IMR-90 (cell line): ENCODE measurements at places on chromosomes 11 and 22. TPM values are rescaled to one million over a fixed set of nuclear protein-coding genes. Genes with fewer than 3 reads are reported as not detected.

Gene PLXNB2
- 73.1 and 84.7 TPM in 2 replicates for total RNA-seq

Gene TMEM135
- 5.9 and 6.9 TPM in 2 replicates for total RNA-seq

Gene GLYATL1
- total RNA-seq = 0.54 and 0.56 TPM in 2 replicates

Gene C22orf42
- not detected in 2 replicates for total RNA-seq

Gene SLC36A4
- total RNA-seq = 13.1 and 23.6 TPM in 2 replicates

Gene HTR3A
- not detected in 2 replicates for total RNA-seq

Gene PDE3B
- 1.1 and 1.3 TPM in 2 replicates for total RNA-seq

Gene CCDC15
- total RNA-seq = 2.0 and 2.5 TPM in 2 replicates

Gene CRYBB2
- not detected in 2 replicates for total RNA-seq

Gene CARD18
- not detected in 2 replicates for total RNA-seq

Gene SYT13
- total RNA-seq = not detected in 2 replicates

Gene DCDC1
- total RNA-seq = under 0.01 TPM in 1 of 2 replicates, not detected in the other

Gene SCN3B
- total RNA-seq = under 0.01 TPM in 2 replicates

Gene OOSP1
- total RNA-seq = not detected in 2 replicates

DNA sequence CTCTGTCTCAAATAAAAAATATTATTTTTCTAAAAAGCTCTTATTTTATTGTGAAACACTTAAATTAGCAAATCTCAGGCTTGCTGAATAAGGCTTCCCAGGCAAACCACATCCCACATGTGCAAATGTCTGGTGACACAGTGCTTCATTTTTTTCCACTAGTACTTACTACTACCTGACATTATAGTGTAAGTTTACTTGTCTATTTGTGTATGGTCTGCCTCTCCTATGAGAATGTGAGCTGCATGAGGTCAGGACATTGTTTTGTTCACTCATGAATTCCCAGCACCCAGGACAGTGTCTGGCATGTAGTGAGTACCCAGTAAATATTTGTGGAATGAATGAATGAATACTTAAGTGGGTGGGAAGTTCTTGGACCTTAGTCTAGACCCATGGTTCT is 103.1 kb downstream of the PTPRJ start:
- DNase-seq = peak; percentile 13

GRCh38 chr11:1226226-1226985 is 3.5 kb downstream of the MUC5B start:
- no peak for DNase-seq

GRCh38 chr22:25655371-25655935 is 86.5 kb upstream of the MYO18B start:
- no peak for DNase-seq

DNA sequence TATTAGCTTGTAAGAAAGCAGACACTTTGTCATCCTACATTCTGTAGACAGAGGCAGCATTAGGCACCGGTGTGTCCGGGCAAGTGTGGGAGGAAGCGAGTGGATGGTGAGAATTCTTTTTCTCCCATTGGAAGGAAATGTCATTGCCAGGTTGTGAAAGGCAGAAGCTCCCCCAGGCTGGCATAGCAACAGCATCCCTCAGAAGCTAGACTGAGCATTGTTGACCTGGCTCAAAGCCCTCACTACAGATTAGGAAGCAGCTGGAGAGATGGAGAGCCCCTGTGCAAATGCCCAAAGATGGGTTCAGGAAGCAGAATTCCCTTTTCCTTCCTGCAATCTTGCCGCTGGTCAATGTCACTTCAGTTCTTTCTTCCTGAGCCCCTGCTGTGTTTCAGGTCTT is 1299.3 kb downstream of the TBC1D22A start:
- DNase-seq = no peak

DNA sequence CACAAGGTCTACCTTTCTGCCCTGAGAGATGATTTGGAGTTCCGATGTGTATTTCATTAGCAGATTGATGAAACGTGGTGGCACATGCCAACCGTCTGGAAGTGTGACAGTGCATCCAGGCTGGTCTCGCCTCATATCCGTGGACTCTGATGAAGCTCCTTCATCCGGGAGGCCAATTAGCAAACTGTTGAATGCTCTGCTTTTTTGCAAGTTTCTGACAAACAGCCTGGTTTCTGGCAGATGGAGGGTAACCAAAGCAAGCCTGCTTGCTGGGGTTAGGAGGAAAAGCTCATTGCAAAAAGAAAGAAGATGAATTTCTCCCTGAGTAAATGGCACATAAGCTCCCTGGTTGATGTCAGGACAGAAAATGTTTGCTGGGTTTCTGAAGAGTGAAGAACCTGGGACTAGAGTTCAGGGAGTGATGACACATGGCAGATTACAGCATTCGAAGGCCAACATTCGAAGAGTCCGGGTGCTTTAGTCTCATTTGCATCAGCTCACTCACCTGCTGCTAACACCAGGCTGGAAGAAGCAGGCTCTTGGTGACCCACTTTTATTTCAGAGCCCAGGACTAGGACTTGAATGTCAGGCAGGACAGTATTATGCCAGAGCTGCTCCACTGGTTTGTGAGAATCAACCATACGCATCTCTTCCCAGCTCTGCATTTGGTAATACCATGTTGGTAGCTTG is 135.9 kb upstream of the TTC12 start:
- DNase-seq = no peak

DNA sequence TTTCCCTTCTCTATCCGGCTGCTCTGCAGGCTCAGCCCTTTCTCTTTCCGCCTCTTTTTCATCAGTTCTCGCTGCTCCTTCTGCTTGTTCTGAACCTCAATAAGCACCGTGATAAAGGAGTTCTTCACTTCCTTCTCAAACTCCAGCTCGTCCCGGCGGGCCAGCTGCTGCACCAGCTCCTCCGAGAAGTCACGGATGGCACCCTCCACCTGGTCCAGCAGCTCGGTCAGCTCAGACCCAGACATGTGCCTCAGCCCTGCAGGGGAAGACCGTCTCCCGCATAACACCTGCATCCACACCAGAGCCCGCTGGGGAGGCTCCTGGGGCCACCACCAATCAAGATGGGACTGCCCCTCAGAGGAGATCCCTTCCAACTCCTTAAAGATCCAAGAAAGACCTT is 40.2 kb downstream of the FEZ1 start:
- DNase-seq = no peak

DNA sequence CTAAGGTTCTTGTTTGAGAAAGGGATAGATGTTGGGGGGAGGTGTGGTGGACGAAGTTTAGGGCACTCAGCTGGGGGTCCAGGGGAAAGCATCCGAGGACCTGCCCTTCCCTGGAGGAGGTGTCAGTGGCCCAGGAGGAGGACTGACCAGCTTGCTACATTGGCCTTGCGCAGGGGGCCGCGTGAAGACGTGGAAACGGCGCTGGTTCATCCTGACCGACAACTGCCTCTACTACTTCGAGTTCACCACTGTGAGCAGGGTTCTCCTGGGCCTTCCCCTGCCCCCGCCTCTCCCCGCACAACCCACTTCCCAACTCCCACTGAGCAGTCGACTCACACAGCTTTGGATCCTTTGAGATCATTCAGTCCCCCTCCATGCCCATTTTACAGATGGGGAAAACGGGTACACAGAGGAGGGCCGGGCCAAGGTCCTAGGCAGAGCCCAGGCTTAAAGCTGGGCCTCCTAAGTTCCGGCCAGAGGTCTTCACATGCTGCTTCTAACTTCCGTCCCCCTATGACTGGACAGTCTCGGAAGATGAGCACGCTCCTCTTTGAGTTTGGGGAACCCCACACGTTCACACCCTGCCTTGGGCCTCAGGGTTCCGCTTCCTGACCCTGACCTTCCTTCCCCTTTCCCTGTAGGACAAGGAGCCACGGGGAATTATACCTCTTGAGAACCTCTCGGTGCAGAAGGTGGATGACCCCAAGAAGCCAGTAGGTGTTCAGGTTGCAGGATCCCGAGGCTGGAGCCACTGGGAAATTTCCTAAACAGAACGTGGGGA is 28.7 kb downstream of the CYTH4 start:
- DNase-seq = no peak

DNA sequence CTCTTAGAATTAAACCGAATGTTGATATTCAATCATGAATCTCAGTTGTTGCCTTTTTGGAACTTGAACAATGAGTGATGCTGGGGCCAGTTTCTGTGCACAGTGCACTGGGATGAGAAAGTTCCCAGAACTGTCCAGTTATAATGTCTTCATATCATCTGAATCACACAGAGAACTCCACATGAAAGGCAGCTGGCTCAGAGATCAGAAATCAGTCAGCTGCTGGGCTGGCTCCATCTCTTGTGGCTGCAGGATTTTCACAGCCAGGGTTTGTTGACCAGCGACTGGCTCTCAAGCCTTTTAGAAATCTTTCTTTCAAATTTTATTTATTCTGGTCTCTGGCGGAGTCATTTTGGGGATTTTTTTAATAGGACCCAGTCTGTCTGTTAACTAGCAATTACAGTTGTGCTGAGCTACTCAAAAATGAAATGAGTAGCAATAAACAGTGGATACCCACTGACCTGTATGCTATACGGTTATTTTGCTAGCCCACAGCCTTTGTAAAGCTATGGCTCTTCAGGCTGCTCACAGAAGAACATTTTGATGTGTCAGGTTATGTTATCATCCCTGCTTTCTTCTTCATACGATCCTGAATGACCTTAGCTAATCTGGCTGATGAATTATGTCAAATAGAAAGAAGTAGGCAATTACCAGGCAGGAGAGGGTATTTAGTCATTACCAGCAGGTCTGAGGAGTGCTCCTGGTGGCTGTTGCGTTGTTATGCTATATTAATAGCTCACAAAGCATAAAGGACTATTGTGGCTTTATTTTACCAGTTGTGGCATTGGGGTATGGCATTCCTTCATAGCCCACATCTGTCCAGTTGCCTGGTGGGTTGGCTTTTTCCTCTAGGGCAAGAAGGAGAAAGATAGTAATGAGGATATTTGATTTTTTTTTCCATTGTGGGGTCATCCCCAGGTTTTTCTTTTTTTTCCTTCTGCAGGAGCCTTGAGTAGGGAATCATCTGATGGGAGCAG is 3.6 kb downstream of the FAT3 start:
- DNase-seq = no peak

- peak; percentile 74 for DNase-seq
These were observed 32.3 kb downstream of the NEAT1 start for GRCh38 chr11:65454696-65455456.

GRCh38 chr11:2330696-2331095 is 28.9 kb downstream of the TSPAN32 start:
- no peak for DNase-seq

GRCh38 chr22:17820879-17821439 is 46.7 kb upstream of the BID start:
- no peak for DNase-seq

DNA sequence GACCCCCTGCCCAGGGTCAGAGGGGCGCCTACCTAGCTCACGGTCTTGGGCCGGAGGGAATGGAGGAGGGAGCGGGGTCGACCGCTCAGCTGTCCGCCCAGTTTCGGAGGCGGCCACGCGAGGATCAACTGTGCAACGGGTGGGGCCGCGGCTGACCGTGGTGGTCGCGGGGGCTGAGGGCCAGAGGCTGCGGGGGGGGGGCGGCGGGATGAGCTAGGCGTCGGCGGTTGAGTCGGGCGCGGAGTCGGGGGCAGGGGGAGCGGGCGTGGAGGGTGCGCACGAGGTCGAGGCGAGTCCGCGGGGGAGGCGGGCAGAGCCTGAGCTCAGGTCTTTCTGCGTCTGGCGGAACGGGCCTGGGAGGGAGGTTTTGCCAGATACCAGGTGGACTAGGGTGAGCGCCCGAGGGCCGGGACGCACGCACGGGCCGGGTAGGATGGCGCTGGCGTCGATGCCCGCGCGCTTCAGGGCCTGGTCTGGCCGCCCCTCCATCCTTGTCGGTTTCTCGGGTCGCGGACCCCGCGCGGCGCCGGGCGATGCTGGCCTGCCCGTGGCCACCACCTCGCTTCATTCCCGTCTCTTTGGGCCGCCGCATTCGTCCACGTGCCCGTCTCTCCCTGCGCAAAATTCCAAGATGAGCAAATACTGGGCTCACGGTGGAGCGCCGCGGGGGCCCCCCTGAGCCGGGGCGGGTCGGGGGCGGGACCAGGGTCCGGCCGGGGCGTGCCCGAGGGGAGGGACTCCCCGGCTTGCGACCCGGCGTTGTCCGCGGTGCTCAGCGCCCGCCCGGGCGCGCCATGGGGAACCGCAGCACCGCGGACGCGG is at the start of gene DRD4:
Gene DRD4 (plus strand): TSS at position 759 of the 822 bp plus-strand sequence. CDS start 36 bp downstream, at position 795.
- peak; percentile 37 for DNase-seq

GRCh38 chr11:72573072-72573854 is 101.0 kb downstream of the PDE2A start:
- DNase-seq = peak; percentile 11

GRCh38 chr11:97973352-97973857 is 1047.3 kb upstream of the CNTN5 start:
- DNase-seq = no peak

GRCh38 chr11:18748766-18749365 is 22.9 kb upstream of the IGSF22 start:
- peak; percentile 37 for DNase-seq

- DNase-seq = no peak
These were observed 68.1 kb downstream of the LIF start for GRCh38 chr22:30178181-30179126.

- peak; percentile 78 for DNase-seq
These were observed 15.3 kb upstream of the ZC3H12C start for GRCh38 chr11:110077831-110078325.

DNA sequence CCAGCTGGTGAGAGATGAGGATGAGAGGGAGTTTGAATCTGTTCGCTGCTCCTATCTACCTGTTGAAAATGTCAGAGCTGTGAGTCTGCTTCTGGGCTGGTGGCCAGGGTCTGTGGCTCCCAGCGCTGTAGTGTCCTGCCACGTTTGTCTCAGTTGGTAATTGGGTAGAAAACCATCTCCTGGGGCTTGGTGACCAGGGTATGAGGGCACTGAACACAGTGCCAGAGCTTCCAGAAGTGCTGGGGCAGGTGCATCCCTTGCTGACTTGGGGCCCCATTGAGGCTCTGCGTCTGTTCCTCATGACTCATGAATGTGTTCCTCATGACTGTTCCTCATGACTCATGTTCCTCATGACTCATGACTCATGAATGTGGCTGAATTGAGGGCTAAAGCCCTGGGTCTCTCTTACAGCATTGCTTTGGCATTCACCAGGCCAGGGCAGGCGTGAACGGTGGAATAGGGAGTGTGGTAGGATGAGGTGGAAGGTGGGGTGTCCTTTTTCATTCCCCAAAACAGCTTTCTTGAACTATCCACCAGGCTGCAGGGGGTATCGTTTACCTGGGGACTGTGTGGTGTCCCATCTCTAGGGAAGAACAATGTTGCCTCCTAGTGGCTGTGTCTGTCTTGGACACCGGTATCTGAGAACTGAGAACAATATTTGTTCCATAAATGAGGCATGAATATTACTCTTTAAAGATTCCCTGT is 139.5 kb downstream of the COMMD9 start:
- peak; percentile 100 for DNase-seq

DNA sequence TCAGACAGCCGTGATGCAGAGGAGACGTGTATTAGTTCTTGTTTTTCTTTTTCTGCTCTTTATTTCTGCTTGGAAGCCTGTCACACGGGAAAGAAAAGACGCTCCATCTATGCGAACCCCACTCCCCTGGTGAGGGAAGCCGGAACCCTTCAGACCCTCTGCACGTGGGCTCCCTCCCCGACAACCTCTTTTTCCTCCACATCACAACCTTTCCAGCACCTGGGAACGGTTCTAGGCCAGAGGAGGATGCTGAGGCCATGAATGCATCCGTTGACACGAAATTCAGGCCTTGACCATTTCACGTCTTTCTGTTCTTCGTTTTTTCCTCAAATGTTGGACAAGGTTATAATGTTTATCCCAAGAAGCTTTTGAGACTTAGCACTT is 85.3 kb upstream of the WNT7B start:
- no peak for DNase-seq

GRCh38 chr11:122745111-122745510 is 89.6 kb downstream of the UBASH3B start:
- DNase-seq = peak; percentile 27

GRCh38 chr11:32187111-32187510 is 96.2 kb downstream of the RCN1 start:
- DNase-seq = no peak
